ENCODE measurements at places on chromosomes 16 and 17.
A peak's percentile ranks its signal among the peaks of the same experiment; 100 is the strongest.

DNA sequence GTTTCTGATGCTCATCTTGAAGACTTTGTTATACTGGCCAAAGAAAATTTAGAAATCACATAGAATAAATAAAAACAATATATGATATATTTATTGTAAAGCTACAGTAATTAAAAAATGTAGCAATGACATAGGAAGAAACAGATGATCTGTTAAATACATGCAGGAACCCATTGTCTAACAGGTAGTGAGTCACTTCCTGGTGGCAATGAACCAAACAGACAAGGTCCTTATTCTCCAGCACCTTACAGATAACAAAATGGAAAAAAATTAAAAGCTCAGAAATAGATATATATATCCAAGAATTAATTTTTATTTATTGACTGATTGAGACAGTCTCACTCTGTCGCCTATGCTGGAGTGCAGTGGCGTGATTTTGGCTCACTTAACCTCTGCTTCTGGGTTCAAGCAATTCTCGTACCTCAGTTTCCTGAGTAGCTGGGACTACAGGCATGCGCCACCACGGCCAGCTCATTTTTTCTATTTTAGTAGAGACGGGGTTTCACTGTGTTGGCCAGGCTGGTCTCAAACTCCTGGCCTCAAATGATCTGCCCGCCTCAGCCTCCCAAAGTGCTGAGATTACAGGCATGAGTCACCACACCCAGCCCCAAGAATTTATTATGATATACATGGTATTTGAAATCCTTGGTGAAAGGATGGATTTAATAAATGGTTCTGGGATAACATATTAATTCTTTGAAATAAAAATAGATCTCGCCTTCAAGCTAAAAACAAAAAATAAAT, 7.5 kb downstream of the NETO2 start:
- DNase-seq, result peak; percentile 61

DNA sequence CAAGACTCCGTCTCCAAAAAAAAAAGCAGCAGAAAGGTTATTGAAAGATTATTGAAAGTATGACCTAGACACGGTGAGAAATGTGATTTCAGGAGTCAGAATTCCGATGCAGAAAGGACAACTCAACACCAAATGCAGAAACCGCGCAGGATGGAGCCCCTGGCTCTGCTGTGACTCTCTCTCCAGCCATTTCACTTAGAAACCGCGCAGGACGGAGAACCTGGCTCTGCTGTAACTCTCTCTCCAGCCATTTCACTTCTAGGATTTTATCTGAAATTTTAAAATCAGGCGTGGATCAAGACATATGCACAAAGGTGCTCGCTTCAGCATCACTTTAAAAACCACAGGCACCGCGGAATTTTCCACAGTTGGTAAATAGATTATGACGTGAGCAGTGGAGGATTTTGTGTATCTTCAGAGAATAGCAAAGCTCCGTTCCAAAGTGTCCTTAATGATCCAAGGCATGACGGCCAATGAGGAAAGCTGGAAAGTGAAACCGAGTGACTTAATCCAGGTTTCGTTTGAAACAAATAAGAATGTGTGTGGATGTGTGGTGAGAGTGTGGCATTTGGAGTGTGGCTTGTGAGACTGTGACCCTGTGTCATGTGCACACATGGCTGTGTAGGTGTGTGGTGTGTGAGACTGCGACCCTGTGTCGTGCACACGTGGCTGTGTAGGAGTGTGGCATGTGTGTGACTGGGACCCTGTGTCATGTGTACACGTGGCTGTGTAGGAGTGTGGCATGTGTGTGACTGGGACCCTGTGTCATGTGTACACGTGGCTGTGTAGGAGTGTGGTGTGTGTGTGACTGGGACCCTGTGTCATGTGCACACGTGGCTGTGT, 9.5 kb downstream of the UTS2R start:
- no peak for DNase-seq

DNA sequence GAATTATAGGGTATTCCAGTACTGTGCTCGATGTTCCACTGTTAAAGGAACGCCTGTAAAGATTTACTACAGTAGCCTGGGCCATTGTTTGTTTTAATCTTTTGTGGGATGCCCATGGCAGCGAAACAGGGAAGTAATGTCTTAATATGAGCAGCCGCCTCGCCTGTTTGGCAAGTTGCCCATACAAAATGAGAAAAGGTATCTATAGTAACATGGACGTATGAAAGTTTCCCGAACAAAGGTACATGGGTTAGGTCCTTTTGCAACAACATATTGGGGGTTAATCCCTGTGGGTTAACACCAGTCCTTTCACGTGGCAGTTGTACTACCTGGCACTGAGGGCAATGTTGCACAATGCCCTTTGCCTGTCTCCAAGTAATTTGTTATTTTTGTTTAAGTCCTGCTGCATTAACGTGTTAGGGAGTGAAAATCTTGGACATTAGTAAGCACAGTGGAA, 21.1 kb upstream of the TMC5 start:
- DNase-seq, result no peak

DNA sequence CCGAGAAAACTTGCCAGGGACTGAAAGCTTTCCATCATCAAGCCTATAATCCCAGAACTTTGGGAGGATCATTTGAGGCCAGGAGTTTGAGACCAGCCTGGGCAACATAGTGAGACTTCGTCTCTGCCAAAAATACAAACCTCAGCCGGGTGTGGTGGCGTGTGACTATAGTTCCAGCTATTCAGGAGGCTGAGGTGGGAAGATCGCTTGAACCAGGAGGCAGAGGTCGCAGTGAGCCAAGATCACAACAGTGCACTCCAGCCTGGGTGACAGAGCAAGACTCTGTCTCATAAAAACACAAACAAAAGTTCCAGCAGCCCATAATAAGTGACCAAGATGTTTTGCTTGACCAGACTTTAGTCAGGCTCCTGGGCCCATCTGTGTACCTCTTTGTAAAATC, 1.9 kb downstream of the MEAK7 start:
- DNase-seq, result no peak

DNA sequence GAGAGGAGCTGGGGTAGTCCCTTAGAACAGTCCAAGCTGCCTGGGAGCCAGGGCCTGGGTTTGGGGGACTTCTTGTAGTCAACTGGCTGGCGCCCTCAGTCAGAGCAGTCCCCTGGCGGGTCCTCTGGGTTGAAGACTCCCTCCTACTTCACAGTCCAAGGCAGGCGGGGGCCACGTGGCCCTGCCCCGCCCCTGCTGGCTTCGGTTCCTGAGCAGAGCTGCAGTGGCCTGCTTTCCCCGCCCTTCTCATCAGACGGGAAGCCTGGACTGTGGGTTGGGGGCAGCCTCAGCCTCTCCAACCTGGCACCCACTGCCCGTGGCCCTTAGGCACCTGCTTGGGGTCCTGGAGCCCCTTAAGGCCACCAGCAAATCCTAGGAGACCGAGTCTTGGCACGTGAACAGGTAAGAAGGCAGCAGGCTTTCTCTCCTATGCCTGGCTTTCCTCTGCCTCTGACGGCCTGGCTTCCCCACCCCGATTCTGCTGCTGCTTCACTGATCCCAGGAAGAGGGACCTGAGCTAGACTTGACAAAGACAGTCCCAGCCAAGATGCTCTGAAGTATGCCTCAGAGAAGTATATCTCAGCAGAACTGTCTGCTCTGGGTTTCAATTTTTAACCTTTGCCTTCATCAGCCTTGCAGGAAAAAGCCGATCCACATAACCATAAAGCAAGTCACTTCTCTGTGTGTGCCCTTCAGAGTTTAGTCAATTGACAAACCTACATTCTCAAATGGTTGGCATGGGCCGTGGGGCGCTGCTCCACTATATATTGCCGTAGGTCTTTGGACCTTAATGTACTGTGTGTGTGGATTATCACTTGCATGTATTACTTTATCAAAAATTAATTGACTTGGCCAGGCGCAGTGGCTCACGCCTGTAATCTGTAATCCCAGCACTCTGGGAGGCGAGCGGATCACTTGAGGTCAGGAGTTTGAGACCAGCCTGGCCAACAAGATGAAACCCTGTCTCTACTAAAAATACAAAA, 56.3 kb downstream of the SF3B3 start:
- no peak for DNase-seq

DNA sequence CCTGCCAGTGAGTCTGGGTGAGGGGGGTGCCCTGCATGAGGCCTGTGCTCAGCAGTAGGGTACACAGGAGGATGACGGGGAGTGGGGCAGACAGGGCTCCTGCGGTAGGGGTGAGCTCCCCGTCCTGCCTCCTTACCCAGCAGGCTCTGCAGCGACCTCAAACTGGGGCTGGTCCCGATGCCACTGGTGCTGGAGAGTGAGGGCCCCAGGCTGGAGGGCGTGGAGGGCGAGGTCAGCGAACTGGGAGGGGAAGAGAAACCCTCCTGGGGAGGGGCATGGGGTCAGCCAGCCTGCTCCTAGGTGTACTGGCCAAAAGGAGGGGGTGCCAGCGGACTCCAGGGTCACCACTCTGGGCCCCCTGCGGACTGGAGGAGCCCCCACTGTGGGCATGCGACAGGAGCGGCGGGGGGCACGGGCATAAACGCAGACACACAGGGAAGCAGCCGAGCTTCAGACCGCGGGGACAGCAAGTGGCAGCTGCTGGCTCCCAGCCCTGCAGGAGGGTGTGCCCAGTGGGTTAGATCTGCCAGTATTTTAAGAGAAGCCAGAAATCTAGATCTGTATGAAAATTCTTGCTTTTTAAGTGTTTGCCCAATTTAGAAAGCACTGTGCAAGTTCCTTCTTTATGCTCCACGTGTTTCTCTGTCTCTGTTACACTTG, 9.0 kb upstream of the VASN start:
- DNase-seq, result no peak

- DNase-seq, result no peak
Measured at GRCh38 chr17:44389723-44390202, 314 bp upstream of the ITGA2B start.

DNA sequence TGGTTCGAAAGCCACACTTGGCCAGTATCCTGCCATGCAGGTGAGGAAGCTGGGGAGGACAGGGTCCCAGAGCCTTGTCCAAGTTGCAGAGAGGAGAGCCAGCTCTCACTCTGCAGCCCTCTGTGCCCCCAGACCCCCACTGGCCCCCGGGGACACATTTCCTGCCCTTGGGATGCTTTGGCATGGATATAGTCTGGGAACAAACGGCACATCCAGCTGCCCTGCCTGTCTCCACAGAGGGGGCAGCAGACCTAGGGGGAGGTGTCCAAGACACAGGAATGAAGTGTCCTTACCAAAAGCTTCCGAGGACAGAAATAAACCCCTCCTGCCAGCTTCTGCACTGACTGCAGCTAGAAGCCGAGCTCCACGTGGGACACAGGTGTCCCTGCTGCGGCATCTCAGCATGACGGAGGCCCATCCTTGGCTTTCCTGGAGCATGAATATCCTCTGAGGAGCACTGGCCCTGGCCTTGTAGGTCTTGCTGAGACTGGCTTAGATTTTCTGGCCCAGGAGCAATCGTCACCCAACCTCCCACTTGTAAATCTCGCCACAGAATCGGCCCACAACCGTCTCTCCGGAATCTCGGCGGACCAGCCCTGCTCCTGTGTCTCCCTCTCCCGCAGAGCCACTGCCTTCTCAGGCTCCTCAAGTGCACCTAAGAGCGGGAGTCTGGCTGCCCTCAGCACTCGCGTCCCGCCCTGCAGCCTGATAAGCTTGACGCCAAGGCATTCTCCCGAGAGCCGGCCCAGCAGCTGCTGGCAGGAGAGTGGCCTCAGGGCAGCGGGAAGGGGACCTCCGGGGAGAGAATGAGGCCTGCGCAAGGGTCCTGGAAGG, 1.1 kb upstream of the CAPN15 start:
- peak; percentile 27 for DNase-seq

GRCh38 chr16:68259007-68259825, 5.1 kb upstream of the SLC7A6 start:
- no peak for DNase-seq

DNA sequence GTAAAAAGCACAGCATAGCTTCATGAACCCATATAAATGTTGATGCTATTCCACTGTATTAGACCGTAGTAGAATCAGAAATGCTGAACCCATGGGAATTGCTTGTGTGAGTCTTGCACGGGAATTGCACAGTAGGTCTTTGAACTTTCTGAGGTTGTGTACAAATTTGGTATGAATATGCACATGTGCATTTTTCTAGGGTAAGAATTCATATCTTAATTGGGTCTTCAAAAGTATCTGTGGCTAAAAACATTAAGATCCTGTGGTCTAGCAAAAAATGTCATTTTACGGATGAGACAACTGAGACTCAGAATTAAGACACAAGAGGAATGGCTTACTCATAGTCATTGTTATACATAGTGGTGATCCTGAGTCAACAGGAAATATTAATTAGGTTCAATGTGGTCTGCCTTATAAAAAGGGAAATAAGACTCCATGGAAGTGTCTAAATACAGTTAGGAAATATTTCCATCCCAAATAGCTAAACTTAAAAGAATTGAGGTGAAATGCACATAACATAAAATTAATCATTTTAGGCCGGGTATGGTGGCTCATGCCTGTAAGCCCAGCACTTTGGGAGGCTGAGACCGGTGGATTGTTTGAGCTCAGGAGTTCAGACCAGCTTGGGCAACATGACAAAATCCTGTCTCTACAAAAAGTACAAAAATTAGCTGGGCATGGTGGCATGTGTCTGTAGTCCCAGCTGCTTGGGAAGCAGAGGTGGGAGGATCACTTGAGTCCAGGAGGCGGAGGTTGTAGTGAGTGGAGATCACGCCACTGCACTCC, 22.8 kb downstream of the TAOK1 start:
- DNase-seq, result no peak

DNA sequence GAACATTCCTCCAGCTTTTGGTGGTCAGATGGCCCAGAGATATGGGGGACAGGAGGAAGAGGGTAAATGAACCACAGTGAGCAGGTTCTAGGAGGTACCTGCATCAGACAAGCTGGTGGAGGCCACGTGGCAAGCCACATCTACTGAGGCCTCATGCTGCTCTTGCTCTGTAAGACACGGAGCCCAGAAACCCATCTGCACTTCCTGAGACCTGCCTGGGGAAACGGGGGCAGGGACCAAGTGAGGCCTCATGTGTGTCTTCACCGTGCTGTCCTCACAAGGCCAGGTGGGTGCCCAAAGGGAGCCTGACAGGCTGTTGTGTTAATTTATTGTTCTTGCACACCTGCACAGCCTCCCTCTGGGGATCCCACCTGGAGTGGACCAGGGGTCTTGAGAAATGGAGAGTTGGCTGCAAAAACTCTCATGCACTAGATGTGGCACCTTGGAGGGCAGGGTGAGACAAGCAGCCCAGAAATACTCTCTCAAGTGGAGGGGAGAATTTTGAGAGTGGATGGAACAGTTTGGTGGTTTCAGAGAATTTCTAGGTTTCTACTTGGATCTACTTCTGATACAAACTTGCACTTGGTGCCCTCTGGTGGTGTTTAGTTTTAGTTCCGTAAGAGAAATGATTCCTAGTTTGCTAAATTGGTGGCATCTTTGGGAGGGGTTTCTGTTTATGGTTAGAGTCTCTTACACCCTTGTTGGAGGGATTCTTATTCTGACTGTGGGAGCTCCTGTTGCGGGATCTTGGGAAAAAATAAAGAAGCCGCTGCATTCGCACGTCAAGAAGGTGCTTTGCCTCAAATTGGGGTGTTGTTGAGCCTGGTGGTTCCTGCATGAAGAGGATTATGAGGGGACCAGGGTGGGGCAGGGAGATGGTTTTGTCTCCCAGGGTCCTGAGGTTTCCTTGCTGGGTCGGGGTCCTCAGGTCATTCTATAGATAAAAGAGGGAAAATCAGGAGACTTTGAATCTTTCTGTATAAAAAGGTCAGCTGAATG, 47.5 kb downstream of the SLC6A2 start:
- peak; percentile 35 for DNase-seq

Measured in activated CD4-positive, alpha-beta T cell treated with anti-CD3 and anti-CD28 coated beads, Interleukin-2, amount 50 U/mL, for 16 hours (primary cell).